ENCODE measurements at places on chromosomes 11 and 22. TPM values are rescaled to one million over a fixed set of nuclear protein-coding genes. Genes with fewer than 3 reads are reported as not detected.

DNA sequence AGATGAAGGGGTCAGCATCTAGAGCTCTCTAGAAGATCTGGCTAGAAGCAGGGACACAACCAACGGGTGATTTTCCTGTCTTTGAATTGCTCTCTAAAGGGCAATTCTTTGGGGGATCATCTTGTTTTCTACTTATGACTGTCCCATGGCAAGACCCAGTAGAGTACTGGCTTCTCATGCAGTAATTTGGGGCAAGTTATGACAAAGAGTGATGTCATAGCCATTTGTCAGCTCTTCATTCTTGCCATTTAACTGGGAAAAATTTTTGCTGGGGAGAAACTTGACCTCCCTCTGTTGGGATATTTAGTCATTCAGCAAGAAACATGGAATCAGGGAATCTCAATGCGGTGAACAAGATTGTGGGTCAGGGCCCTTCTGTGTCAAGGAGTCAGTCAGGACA lies 80.4 kb downstream of the SLC1A2 start:
- no peak for DNase-seq

DNA sequence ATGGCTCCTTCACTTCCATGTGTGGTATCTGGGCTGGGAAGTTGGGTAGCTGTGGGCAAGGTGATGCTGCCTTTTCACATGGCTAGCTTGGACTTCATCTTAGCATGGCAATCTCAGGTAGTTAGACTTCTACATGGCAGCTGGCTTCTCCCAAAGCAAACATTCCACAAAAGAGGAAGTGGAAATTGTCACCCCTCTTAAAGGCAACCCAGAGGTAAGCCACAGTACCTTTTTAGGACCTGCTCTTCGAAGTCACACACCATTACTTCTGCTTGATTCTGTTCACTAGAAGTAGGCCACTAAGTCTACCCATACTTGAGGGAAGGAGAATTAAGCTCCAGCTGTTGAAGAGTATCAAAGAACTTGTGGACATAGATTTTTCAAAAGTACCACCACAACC lies 25.9 kb downstream of the TUG1 start:
- no peak for DNase-seq

- no peak for DNase-seq
Measured at GRCh38 chr11:132898021-132898420, 634.3 kb downstream of the OPCML start.

Gene SMC1B
- not detected for total RNA-seq

- DNase-seq = no peak
Measured at GRCh38 chr22:25564979-25565677, 653 bp downstream of the GRK3 start.

Gene CDHR5
- not detected for total RNA-seq

DNA sequence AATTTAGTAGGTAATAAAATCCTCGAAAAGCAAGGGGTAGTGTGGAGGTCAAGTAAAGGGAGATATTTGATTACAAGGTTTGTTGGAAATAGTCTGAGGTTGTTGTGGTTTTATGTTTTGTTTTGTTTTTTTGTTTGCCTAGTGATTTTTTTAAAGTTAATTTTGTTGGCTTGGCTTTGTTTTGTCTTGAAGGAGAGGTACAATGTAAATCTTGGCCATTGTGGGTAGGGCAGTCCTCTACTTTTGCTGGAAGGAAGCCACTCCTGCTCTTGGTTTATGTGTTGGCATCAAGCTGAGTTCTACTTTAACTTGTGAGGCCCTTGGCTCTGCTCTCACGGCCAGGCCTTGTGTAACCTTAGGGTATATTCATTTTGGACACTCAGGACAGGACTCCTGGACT lies 3.2 kb downstream of the AMOTL1 start:
- no peak for DNase-seq

DNA sequence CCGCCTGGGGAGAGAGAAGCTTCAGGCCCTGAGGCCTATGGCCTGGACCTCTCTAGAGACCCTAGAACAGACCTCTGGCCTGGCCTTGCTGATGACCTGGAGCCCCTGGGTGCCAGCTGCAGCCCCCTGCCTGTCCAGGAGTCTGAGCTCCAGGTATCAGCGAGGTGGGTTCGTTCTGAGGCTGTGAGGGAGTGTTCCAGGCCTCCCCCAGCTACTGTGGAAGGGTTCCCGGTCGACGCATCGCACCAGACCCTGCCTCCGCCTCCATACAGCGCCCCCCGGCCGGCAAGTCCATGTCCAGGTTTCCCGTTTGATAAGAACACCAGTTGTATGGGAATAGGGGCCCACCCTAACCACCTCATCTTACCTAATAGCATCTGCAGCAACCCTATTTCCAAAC lies 111.1 kb downstream of the KCNQ1 start:
- no peak for DNase-seq

Gene BATF2
- total RNA-seq = 1.1 TPM

- peak; percentile 13 for DNase-seq
Measured at GRCh38 chr11:134345237-134345550, 13.4 kb downstream of the GLB1L2 start.

DNA sequence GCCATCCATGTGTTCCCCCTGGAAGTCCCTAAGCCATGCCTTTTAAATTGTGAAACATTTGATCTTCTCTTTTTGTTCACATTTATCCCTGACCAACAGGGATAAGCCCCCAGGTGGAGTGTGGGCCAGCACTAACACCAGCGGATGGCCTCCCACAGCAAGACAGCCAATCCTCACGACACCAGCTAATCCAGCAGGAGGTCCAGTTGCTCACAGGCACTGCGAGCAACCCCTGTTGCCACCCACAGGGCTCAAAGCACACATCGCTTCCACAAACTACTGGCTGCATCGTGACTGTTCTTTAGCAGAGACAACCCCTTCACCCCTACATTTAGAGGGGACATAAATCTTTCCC lies 2.0 kb downstream of the PCSK7 start:
- DNase-seq = no peak

DNA sequence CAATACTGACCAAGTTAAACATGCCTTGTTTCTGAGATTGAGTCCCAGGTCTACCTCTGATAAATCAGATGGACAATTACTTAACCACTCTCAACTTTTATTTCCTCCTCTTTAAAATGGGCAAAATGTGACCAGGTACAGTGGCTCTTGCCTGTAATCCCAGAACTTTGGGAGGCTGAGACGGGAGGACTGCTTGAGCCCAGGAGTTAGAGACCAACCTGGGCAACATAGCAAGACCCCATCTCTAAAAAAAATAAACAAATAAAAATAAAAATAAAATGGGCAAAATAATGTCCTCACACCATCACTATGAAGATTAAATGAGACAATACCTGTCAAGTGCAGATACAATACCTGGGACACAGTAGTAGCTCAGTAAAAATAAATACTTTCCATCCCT lies 33.0 kb downstream of the FZD4 start:
- no peak for DNase-seq

GRCh38 chr11:97856666-97857065 lies 1164.1 kb upstream of the CNTN5 start:
- no peak for DNase-seq

Gene RASD2
- 0.94 TPM for total RNA-seq

DNA sequence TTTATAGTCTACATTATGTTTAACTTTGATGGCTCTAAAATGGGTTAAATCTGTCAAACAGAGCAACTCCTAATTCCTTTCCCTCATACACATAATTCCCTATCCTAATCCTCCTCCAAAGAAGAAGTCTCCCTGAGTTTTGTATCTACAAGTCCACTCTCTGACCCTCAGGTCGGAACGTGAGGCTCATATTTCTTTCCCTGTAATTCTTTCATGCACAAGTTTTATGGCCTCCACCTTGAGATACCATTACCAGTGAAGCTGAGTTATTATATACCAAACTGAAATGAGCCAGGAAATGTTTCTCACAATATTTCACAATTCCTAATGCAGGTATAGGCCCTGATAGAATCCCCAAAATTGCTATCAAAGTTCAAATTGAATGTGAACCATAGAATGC lies 106.4 kb downstream of the CASP12 start:
- no peak for DNase-seq

DNA sequence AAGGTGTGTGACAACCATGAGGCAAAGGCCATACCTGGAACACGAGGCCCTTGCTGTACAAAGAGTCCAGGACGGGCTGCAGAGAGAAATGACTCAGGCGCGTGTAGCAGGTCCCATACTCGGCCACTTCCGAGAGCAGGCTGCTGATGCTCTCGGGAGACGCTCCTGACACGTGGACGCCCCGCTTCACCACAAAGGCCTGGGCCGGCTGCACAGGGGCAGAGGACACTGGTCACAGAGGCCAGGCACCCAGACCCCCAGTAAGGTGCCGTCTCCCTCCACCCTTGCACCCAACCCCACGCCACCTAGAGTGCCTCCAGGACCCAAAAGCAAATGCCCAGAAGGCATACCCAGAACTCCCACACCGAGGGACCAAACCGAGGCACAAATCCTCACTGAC lies 15.5 kb downstream of the TUBGCP6 start:
- DNase-seq = no peak

DNA sequence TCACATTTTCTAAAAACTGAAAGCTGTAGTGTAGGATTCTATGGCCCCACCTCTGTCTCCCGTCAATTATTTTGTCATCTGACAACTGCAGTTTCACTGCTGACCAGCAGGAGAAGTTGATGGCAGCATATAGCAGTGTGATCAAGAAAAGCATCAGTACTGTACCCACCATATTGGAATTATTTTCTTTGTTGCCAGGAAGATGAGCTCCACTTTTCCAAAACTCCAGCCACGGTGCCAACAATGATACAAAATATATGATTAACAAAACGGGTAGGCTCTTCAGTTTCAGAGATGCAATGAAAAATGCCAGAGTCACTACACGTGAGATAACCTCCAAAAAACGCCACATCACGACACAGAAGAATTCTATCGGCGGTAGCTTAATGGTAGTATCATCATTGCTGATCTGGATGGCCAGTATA lies 41.3 kb downstream of the XKR3 start:
- DNase-seq = no peak

Gene POU2AF3
- total RNA-seq = 0.47 TPM

- no peak for DNase-seq
Measured at GRCh38 chr11:134925432-134925831, 513.4 kb upstream of the B3GAT1 start.

- DNase-seq = no peak
Measured at GRCh38 chr22:27534720-27535125, 266.8 kb downstream of the MN1 start.

Gene MPEG1
- total RNA-seq = 10.0 TPM

GRCh38 chr11:116044520-116044919 lies 540.3 kb upstream of the CADM1 start:
- no peak for DNase-seq

Gene SLC6A5
- total RNA-seq = not detected

Gene MYEOV
- 0.12 TPM for total RNA-seq

DNA sequence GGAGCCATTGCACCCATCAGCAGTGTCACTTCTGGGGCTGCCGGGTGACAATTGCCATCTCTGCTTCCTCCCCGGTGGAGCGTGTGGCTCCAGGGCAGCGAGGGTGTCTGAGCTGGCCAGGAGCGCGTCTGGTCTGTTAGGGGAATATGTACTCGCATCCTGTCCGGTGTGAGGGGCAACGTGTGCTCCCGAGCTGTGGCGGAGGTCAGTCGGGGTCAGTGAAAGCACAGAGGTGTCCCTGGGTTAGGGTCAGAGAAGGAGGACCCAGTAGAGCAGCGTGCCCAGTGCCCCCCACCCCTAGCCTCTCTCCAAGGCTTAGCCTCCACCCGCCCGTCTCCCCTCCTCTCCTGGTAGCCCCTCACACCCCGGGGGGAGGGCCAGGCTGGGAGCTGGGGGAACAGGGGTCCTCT lies 1.5 kb downstream of the CLCF1 start:
- no peak for DNase-seq

- DNase-seq = no peak
Measured at GRCh38 chr11:9982796-9983579, 311.0 kb downstream of the SBF2 start.

- no peak for DNase-seq
Measured at GRCh38 chr11:13003736-13004493, 5.2 kb upstream of the RASSF10 start.

GRCh38 chr22:17106785-17107546 lies 14.2 kb downstream of the TMEM121B start:
- no peak for DNase-seq

DNA sequence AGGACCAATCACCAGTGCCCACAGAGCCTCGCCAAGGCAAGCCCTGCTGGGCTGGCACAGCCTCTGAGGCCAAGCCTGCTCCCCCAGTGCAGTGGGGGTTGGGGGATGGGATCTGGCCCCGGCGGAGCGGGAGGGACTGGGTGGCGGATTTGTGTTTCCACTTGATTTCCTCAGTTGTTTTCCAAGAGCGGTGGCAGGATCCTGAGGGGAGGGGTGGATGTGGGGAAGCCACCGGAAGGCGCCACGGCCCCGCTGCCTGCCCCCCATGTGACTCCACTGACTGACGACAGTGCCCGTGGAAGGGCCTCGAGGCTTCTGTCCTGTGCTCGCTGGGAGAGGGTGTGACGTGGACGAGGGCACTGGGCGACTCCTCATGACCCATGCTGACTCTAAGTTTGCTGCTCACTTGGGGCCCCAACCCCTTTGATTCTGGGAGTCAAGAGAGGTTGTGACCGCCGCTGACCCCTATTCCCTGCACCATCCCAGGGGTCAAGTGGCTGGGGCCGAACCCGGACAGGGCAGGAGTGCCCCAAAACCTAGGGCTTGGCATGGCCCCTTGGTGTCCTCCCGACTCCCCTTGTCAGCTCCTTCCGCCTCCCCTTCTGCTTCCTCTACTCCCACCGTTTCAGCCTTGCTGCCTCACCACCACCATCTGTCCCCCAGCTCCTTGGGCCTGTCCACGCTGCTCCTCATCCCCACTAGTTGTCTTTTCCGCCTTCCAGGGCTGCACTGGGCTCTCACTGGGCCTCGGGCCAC lies 23.5 kb upstream of the PICK1 start:
- peak; percentile 67 for DNase-seq

Gene OR10W1
- total RNA-seq = not detected

DNA sequence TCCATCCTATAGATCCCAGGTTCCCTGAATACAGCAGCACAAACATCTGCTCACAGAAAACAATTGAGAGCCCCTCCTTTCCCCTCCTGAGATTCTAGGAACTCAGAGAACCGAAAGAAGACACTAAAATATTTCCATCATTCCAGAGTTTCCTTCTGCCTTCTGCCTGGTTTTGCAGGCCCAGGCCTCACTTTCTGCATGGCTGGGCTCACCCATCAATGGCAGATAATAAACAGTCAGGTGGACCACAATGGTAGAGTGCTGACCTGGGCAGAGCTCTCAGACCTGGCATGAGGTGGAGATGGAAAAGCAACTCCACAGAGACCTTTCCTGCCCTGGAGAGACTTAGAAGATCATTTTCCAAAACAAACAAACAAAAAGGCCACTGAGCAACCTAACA lies 389.1 kb downstream of the NXPE2 start:
- DNase-seq = no peak

Gene LRRC75B
- total RNA-seq = 3.0 TPM

Gene CALCA
- total RNA-seq = not detected

Gene GRK2
- 52.7 TPM for total RNA-seq

GRCh38 chr11:68215524-68216170 lies 2.6 kb upstream of the KMT5B start:
- DNase-seq = no peak

DNA sequence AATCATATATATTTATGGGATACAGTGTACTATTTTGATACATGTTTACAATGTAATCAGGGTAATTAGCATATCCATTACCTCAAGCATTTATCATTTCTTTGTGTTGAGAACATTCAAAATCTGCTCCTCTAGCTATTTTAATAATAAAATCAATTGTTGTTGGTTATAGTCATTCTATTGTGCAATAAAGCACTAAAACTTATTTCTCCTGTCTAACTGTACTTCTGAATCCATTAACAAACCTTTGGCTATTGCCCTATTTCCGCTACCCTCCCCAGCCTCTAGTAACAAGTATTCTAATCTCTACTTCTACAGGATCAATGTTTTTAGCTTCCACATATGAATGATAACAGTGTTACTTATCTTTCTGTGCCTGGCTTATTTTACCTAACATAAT lies 15.3 kb upstream of the USP2 start:
- no peak for DNase-seq
